Activated CD4-positive, alpha-beta T cell treated with anti-CD3 and anti-CD28 coated beads, Interleukin-2, amount 50 U/mL, for 48 hours (primary cell): ENCODE measurements at places on chromosomes 16 and 17.

GRCh38 chr16:85285681-85286065 lies 173.4 kb upstream of the CIBAR2 start:
- DNase-seq = no peak

DNA sequence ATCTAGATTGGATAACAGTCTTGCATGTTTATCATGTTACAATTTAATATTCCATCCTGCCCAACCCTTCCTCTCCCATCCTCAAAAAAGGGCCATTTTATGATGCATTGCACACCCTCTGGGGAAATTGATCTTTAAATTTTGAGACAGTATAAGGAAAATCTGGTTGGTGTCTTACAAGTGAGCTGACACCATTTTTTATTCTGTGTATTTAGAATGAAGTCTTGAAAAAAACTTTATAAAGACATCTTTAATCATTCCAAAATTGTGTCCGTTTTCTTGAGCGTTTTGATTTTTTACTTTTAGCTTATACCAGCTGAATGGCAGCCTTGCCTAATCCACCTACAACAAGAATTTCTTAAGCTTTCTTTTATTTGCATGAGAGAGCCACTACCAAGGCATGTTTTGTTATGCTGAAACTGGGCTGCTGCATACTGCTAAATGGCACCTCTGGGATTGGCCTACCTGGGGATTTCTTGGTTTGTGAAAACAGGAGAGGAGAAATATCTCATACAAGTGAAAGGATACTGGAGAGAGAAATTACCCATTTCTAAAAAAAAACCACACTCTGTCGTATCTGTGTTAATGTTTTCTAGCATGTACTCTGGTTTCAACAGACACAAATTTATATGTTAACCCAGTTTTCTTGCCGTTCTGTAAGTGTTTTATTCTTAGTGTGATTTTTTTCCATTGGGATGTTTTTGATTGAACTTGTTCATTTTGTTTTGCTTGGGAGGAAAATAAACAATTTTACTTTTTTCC lies 52.2 kb downstream of the TUBD1 start:
- DNase-seq = no peak

- DNase-seq = peak; percentile 68
These were observed at the start of gene DNAH2 for GRCh38 chr17:7716901-7717755. TSS of gene DNAH2 (plus strand) at chr17:7717744. CDS start at chr17:7719735, 1,991 bp downstream.

GRCh38 chr17:50464736-50465135 lies 3.9 kb downstream of the CHAD start:
- DNase-seq = no peak

DNA sequence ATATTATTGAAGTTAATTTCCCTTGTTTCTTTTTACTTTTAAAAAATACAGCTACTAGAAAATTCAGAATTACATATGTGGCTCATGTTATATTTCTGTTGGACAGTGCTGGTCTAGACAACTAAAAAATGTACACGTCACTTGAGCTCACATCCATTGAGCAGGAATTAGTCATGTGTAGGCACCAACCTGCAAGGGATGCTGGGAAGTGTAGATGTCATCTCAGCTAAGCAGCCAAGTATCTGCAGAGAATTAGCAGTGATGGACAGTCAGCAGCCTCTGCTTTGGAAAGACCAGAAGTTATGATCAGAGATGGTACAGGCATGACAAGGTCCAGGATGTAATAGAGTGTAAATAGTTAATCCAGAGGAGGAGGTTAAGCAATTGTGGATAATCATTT lies 87.1 kb upstream of the HS3ST2 start:
- DNase-seq = no peak

DNA sequence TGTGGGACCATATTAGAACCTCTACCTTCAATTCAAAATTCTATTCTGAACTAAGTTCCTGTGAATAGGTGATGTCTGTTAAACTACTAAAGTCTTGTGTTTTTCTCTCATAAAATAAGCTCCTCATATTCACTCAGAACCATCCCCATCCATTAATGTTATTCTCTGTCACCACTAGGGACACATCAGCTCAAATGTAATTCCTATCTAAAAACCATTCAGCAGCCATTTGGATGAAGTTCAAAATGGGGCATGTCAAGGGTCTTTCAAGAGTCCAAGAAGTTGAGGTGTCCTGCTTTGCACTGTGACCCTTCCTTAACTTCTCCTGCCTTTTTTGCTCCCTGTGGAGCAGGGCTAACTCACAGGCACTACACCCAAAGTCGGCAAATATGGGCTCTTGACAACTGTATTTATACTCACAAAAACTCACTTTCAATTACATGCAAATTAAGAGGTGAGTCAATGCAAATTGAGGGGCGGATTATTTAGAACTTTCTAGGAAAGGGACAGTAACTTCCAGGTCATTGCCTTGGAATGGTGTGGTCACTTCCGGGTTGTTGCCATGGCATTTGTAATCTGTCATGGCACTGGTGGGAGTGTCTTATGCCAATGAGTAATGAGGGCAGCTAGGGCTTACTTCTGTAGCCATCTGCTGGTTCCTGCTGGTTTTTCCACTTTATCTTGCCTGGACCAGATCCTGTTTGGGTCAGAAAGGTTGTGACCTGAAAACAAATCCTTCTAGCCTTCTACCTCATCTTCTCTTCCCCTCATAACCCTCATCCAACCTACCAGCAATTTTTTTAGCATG lies 128.2 kb upstream of the COX10 start:
- DNase-seq = no peak

- no peak for DNase-seq
These were observed 4.5 kb downstream of the TBX4 start for GRCh38 chr17:61456688-61457225.

DNA sequence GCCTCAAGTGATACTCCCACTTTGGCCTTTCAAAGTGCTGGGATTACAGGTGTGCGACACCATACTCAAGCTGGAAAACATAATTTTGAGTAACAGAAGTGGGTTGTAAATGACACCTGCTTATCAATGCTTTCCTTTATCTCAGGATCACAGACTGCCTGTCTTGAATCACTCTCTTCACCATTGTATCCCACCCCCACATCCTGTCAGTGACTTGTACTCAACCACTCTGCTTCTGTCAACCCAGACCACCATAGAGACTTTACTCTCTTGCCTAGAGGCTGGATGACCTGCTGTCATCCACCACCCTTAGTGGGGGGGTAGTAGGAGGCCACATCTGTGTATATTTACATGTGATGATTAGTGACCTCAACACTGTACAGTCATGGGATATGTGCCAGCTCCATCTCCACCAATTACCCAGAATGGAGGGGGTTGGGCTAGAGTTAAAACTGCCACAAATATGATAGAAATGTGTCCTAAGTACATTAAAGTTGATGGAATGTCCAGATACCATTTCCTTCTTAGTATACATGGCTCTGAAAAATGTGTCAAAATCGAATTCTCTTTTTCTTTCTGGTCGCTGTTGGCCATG lies 338.7 kb downstream of the GRIN2A start:
- no peak for DNase-seq

DNA sequence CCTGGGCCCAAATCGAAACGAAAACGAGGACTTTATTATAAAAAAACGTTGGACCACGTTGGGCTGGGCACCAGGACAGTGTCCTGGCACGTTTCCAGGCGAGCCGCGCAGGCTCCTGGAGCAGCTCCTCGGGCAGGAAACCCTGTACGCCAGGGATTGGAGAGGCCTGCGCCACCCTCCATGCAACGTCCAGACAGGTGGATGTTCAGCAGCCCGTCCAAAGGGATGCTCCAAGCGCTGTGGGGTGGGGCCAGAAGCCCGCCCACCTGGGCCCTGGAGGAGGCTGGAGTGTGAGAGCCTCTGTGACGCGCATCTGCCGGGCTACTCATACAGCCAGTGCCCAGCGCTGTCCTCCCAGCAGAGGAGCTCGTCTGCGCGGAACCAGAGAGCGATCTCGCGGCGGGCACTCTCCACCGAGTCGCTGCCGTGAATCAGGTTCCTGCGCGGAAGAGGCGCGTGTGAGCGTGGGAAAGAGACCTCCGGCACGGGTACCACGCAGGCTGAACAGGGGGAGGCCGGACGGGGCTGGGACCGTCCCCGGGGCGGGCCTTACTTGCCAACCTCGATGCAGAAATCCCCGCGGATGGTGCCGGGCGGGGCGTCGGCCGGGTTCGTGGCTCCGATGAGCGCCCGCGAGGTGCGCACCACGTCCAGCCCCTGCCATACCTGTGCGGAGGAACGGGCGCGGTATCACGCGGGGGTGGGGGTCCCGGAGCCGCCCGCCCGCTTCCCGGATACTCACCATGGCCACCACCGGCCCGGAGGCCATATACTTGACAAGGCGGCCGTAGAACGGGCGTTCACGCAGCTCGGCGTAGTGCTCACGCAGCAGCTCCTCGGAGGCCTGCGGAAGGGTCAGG lies 785 bp downstream of the NME3 start:
- peak; percentile 64 for DNase-seq

GRCh38 chr16:180681-181564 lies 664 bp downstream of the HBQ1 start:
- DNase-seq = peak; percentile 88

DNA sequence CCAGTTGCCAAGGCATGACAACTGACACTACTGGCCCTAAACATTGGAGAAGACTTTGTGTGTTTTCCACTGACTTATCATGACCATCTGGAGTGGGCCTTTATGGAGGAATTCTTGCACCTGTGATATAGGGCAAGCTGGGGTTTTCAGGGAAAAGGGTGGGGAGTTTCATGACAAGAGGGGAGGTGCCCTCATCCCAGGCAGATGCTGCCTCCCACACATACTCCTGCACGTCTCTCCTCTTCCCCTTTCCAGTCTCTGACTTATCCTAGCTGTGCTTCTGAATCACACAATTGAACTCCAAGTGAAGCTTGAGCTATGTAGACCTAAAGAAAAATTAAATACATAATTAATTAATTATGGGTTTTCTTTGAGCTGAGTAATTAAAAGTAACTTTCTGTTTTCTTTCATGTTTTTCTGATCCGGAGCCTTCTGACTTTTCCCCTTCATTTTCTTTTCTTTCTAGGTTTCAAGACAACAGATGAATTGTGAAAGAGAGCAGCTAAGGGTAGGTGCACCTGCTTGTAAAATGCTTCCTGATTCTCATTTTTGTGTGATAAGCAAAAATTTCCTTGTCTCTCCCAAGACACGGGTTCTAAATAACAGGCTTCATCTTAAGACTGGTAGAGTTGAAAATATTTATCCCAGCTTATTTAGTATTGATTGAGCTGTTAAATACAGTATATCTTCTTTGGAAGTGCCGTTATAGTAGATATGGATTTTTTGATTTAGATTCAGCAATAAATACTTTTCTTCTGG lies 280.9 kb upstream of the RBFOX1 start:
- DNase-seq = no peak

DNA sequence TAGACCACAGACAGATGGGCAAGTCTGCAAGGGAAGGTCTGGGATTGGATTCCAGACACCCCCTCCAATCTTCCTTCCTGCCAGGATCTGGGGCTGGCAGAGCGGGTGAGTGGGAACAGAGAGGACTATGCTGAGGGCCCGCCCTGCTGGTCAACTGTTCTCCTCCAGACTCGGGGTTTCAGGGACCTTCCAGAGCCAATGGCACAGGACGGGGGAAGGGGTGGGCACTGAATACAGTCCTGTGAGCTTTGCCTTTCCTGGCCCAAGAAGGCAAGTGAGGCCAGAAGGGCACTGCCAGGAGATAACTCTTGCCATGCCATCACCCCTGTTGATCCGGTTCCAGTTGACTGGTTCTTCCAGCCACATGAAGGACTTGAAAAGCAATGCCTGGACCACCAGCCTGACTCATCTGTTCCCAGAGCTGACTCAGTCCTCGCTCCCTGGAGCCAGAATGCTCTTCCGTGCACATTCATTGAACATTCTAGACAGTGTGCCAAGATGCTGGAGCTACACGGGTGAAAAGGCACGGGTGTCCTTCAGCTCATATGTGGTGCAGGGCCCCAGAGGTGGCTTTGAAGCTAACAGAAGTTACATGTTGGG lies 533 bp upstream of the MEFV start:
- no peak for DNase-seq

DNA sequence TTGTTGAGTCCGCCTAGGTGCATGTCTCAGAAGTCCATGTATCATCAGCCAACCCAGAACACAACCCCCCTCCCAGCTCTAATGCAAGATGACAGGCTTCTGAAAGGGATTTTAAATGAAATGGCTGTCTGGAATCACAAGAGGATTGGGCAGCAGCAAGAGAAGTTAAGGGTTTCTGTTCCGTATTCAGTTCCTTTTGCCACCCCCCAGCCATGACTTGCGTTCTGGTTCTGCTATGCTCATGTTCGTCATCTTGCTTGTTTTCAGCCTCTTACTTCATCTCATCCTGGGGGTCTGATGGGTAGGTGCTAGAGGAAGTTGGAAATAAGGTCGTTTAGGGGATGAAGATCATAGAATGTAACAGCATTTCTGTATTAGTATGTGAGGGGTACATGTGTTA lies 12.0 kb downstream of the MINK1 start:
- no peak for DNase-seq

- DNase-seq = no peak
These were observed 6.8 kb upstream of the WDR45B start for GRCh38 chr17:82655038-82655479.

GRCh38 chr17:18102640-18103039 lies 5.9 kb upstream of the MYO15A start:
- DNase-seq = no peak

GRCh38 chr16:56282451-56282850 lies 91.2 kb downstream of the GNAO1 start:
- no peak for DNase-seq
